ENCODE measurements at places on chromosomes 11 and 22.

DNA sequence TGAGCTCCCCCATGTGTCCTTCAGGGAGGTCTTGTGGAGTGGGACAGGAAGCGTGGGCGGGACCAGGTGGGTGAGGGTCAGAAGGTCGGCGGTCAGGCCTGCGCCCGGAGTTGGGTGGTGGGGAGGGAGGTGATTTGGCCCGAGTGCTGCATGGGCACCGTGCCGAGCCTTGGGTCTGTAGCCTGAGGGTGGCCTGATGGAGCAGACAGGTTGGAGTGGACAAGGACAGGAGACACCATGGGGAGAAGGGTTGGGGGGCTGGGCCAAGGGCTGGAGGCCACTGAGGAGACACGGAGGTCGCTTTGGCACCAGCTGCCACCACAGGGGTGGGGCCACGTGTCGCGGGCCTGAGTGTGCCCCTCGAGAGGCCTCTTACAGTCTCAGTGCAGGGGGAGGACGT, 53.1 kb downstream of the AP2A2 start:
- no peak for DNase-seq

DNA sequence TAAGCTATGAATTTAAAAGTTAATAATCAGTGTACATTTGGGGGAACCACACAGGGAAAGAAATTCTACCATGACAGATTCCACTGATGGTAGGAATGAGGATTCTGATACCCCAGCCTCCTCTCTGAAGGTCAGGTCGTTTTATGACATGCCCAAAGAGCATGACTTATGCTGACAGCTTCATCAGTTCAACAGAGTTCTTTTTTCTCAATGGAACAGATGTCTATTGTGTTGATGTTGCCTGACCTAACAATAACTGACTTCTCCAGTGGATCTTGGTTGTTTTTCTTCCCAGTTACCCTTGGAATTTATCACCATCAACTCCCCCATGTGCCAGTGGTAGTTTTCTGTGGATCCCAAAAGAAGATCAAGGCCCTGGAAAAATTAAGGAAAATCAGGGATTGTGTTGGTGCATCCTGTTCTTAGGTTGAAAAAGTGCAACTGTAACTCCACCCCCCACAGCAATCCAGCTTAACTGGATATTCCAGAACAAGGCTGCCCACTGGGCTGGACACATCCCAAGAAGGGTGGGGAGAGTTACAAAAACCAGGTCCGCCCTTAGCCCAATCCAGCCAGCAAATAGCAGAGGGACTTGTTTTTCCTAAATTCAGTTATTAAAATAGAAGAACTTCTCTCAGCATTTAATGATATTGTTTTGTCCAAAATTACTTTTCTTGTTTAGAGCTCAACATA, 31.5 kb upstream of the CAT start:
- DNase-seq, result no peak

- DNase-seq, result no peak
These were observed 6.8 kb downstream of the ROBO4 start for GRCh38 chr11:124890683-124891372.

DNA sequence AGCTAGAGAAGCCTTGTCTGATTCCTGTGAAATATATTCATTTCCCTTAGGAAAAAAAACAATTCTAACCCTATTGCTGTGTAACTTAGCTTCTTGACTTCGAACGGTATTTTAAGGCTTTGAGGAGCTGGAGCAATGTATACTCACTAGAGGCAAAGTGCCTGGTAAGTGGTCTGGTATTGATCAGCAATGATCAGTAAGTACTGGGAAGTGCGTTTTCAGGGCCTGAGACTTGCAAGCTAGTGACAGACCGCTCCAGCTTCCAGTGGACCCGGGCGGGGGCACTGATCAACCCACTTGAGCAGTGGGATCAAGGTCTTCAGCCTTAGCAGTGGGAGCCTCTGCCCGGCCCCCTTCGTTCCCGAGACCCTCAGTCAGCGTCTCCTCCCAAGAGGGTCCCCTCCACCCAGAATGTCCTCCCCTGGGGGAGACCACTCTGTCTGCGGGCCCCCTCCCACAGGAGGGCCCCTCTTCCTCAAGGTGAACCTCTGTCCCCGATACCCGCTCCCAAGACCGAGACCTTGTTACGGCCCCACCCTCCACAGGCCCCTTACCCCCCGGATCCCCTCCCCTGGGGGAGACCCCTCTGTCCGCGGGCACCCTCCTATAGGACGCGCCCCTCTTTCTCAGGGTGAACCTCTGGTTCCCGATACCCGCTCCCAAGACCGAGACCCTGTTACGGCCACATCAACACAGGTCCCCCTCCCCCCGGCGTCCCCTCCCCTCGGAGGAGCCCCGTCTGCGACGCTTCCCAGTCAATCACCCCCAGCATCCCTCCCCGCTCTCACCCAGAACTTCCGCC, 452 bp upstream of the ATXN10 start:
- DNase-seq, result no peak

DNA sequence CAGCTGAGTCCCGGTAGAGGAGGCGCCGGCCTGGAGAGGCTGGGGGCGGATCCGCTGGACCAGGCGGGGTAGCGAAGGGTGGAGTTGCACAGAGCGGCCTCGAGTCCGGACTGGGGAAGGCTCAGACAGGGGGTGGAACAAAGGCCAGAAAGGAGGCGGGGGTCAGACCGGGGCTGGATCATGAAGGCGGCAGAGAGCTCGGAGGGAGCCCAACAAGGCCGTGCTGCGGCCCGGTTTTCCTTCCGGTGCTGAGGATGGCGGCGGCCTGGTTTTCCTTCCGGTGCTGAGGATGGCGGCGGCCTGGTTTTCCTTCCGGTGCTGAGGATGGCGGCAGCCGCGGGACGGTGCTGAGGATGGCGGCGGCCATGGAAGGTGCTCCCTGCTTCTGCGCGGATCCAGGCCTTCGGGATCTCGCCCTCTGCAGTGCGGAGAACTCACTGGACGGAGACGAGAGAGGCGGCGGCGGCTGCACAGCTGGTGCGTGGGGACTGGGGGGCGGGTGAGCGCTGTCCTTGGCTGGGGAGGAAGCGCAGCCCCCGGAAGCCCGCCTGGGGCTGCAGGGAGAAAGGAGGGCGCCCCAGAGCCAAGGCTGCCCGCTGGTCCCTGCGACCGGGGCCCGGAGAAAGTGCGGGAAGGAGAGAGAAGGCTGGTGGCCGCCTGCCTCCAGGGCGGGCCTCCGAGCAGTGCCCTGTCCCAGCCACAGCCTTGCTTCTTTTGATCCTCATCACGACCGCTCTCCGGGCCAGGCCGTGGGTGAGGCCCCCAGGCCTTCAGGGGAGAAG, 350.4 kb upstream of the B3GAT1 start:
- DNase-seq, result no peak
